Prostate gland (tissue), 2 donors: ENCODE measurements at places on chromosomes 6 and 20. TPM values are rescaled to one million over a fixed set of nuclear protein-coding genes. Genes with fewer than 3 reads are reported as not detected.

DNA sequence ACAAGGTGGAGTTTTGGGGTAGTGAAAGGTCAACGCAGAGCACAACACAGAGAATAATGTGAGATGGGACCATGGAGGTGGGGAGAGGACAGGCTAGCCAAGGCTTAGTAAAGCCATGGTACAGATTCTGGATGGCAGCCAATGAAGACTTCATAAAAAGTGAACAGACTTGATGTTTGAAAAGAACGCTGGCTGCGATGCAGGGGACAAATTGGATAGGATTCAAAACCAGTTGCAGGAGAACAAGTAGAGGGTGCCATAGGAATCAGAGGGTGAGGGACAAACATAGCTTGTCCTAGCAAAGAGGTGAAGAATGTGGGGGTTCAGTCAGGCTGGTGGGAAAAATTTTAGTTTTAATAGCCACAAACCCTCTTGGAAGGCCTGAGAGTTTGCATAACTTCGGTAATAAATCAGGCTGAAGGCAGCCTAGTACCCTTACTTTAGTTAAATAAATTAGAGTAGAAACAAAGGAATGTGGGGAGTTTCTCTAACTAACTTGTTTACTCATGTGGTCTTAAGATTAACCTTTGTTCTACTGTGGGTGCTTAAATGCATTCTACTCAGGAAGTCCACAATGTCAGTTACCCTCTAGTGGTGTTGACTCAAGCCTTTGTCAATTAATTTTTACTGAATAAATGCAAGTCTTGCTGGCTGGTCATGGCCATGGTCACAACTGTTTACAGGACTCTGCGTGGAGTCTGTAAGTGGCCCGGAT lies 216.4 kb downstream of the C6orf118 start:
- DNase-seq = no peak

DNA sequence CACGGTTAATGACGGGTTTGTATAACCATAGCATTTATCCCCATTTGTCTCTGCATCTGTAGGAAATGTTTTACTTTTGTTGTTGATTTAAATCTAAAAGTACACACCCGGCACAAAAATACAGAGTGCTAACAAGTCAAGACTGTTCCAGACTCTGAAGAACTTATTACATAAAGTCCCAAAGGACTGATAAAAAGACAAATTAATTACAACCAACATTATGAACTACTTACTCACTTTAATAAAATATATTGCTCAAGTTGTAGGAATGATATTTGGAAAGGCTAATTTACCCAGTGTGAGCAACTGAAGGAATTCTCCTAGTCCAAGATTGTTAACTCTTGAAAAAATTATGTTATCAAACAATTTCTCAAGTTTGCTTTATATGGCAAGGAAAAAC lies 115.6 kb downstream of the KIF13A start:
- DNase-seq = no peak

DNA sequence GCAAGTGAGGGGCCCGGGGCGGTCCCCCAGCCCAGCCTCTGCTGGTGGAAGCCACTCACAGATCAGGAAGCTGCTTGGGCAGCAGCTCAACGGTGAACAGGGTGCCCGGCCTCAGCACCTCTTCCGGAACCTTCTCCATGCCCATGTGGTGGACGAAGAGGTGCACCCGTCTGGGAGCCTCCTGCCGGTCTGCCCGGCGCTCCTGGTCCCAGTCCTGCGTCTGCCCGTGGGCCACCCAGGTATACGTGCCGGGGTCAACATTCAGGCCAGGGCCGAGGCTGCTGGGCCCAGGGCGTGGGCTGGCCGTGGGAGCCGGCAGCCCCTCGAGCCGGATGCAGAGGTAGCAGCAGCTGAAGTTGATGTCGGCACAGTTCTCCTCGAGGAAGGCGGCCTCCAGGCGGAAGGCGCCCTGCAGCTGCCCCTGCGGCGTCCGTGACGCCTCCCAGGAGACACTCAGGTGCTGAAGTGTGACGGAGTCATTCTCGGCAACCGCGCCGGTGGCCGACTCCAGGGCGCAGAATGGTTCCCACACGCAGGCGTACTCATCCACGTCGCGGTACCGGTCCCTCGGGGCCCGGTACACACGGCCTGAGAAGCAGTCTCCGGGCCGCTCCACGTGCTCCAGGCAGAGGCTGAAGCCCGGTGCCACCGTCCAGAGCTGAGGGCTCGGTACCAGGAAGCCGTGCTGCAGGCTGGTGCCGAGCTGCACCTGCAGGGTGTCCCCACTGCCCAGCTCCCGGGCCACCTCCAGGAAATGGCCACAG lies 8.7 kb downstream of the FNDC11 start:
- no peak for DNase-seq

DNA sequence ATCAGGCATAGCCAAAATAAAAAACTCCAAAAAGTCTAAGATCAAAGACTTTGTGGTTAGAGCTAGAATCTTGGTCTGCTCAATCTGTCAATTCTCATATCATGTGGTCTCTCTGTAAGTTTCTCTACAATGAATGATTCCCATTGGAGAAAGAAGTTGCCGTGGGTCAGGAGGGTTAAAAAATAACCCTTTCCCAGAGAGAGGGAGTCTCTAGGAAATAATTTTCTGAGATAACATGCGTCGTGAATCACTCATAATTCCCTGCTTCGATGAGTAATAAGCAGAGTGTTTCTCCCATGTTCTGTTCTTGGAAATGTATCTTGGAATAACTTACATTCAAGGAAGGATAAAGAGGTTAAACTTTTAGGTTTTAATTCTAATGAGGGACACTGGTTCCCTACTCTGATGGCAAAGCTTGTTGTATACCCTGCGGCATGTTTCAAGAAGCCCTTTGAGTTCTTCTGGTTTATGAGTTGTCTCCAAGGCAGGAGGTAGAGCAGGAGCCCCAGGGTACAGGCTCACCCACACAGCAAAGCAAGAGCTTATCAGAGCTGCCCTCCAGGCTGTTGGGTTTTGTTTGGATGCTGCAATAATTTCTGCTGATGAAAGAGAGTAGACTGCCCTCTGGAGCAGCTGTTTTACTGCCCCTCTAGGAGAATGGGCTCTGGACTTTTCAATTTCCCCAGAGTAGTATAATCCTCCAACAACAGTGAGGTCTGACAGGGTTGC lies 599.1 kb downstream of the QKI start:
- no peak for DNase-seq

- DNase-seq = no peak
Observed at GRCh38 chr6:90304308-90304707, 7.7 kb upstream of the BACH2 start.

GRCh38 chr20:12177657-12178293 lies 260.1 kb downstream of the BTBD3 start:
- DNase-seq = no peak

DNA sequence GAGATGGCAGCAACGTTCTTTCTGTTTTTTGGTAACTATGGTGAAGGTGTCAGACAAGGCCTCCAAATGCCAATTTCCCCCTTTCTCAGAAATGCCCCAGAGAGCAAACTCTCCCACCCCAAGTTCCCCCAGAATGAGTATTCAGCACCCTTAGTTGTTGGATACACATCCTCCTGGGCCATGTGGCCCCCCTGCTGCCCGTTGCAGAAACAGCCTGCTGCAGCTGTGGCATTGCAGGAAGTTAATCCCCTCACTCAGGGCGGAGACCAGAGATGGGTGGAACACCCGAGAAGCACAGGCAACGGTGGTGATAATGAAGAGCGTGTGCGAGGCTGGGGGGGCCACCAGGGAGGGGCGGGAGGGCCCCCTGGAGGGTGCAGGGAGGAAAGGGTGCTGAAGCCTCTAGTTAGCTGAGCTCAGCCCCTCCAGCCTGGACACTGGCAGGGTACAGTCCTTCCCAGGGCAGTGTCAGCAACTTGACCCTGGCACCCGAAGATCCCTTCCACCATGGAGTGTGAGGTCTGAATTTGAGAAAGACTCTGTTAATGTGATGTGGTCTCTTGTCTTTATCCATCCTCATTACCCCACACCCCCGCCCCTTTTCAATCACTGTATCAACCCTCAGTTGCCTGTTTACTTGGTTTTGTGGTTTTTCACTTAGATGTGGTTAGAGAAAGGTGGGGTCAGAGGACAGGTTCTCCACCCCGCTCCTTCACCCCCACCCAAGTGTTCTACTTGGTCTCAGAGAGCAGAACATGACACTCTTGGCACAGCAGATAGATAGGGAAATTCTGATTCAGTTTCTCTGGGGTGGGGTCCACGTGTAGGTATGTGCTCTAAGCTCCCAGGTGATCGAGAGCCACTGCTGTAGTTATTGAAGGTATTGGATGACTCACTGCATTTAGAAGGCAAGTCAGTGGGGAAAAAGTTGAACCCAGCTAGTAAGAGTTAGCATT lies 208.8 kb upstream of the SUPT3H start:
- no peak for DNase-seq

DNA sequence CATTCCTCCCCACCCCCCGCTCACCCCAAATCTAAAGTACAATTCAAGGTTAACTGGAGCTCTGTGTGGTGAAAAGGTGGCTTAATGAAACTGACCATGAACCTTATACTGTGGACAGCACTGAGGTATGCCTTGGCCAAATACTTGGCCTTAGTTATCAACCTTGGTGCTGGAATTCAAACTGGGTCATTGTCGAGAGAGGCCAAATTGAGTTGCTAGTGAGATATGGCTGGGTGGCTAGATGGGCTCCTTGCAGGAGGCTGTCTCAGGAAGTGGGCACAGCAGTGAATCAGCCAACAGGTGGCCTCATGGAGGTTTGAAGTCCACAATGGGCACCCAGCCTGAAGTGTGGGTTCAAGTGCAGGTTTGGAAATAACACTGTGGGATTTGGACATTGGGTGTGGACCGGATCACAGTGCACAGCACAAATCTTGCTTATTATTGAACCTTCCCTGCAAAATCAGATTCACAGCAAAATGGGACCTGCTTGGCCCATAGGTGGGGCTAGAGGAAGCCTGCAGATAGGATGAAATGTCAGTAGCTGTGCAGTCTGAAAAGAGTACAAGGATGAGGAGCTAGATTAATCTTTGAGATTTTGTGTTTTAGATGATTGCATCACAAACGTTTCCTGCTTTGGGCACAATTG lies 5.6 kb upstream of the BTBD3 start:
- DNase-seq = no peak

DNA sequence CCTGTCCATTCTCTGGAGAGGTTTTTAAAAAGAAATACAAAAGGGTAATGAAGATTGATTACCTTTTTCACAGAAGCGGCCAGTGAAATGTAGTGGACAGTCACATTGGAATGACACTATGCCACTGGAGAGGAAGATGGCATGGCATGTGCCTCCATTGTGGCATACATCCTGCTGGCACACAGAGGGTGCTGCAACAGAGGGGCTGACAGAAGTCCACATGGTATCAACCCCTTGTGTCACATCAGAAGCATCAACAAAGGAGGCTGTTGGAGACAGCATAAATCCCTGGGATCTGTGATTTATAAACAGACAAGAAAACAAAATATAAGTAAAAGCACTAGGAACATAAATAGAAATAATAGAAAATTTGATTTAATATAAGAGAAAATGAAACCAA lies 594.9 kb downstream of the PHF3 start:
- DNase-seq = no peak

DNA sequence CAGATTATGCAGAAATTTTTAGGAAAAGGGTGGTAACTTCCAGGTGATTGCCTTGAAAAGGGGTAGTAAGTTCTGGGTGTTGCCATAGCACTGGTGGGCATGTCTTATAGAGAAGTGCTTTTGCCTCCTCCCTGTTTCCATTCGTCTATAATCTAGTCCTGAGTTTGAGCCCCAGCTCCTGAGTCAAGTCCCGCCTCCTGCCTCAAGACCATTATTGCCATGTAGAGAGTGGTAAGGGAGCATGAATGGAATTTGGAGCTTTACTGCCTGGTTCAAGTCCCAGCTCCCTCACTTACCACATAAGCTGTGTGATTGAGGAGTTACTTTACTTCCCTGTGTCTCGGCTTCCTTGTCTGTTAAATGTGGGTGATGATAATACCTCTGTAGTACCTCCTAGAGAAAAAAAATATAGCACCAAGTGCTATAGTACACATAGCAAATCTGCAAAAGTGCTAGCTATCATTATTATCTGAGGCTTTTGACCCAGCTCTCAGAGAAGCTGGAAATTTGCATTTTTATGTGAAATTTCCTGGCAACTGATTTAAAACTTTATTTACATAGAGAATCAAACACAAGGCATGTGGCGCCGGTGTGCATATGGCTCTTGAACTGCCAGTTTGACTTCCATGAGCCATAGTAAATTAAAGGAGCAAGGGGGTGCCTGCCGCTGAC lies 36.0 kb downstream of the TGM6 start:
- no peak for DNase-seq

DNA sequence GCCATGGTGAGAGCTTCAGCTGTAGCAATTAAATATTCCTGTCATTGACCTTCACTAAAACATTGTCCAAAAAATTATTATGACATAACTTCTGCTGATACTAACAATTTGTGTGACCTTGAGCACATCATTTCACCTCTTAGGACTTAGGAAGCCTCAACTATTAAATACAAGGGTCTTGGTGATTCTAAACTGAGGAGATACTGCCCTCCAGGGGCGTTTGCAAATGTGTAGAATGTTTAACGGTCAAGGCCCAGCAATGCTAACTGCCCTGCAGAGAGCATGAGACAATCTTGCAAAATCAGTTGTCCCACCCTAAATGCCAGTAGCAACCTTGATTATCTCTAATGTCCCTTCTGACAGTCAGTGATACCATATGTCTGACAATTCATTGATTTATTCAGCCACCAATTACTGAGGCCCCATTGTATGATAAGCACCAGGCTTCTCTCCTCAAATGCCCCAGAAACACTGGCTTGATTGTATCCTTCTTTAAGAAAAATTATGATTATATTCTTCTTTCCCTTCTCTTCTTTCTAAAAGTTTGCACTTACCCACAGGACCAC lies 284.1 kb upstream of the PLN start:
- no peak for DNase-seq

- no peak for DNase-seq
Observed at GRCh38 chr6:165519316-165519715, 143.7 kb downstream of the PDE10A start.

DNA sequence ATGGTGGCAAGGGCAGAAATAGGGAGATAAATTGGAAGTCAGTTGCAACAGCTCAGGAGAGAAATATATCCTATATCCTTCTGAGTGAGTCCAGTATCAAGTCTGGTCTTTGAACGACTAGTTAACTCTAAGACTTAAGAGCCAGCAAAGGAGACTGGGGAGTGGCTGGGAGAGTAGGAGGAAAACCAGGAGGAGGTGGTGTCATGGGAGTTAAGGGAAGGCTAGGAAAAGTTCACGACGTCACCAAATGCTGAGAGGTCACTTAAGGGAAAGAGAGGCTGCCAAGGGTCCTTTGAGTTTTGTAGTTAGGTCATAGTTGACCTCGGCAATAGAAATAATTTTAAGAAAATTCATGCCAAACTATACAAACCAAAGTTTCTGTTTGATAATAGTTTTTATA lies 25.1 kb downstream of the ACOT13 start:
- DNase-seq = no peak

GRCh38 chr6:113500221-113500620 lies 356.9 kb upstream of the MARCKS start:
- DNase-seq = no peak

The GABRR1 gene
- not detected for total RNA-seq

The CAP2 gene
- total RNA-seq = 10.0 TPM

The CTCFL gene
- not detected for total RNA-seq

The AK9 gene
- total RNA-seq = 4.5 TPM

The SAMHD1 gene
- total RNA-seq = 24.9 TPM

The ABHD16A gene
- total RNA-seq = 83.6 TPM

The MRPL2 gene
- 52.3 TPM for total RNA-seq
